ENCODE measurements at places on chromosomes 6 and 20.

DNA sequence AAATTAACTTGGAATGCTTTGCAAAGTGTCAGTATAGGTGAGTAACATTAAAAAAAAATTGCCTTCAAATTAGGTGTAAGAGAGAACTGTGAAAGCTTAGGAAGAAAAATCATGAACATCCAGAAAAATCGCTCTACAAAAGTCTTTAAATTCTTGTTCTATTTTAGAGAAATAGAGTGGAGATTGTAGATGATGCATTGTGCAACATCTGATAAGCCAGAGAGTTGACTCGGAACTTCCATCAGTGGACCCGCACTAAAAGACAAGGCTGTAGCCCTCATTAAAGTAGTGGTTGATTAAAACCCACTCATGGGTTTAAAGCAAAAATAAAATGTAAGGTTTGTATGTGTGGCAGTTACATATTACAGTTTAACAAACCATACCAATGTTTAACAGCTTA lies 35.8 kb downstream of the MAP3K4 start:
- no peak for DNase-seq

- DNase-seq, result no peak
Measured at GRCh38 chr6:19873031-19873430, 35.9 kb downstream of the ID4 start.

- no peak for DNase-seq
Measured at GRCh38 chr6:145947108-145947720, 16.9 kb downstream of the SHPRH start.

DNA sequence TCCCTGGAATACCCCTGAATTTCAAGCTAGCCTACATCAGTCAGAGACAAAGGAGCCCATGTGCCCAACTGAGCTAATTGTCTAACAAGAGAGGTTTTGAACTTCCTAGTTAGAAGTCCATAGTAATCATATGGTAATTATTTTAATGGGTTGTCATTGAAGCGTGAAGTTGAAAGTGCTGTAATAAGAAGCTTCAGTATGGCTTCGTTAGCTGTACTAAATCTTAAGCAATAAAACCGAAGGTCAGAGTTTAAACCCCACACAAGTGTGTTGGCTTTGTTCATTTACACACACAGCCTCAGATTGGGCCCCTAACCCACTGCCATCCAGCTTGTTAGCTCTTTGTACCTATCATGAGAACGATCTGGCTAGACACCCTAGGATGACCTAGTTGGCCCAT lies 195.6 kb upstream of the RIN2 start:
- DNase-seq, result no peak

DNA sequence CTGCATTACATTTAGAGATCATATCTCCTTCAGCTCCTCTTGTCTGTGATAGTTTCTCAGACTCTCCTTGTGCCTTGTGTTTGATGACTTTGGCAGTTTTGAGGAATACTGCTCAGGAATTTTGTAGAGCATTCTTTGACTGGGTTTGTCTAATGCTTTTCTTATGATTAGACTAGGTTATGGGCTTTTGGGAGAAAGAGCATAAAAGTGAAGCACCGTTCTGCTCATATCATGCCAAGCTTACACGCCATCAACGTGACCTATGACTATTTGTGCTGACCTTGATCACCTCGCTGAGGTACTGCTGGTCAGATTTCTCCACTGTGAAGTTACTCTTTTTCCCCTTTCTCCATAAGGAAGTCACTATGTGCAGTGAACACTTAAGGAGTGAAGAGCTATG lies 256.0 kb downstream of the LY86 start:
- DNase-seq, result no peak

- DNase-seq, result no peak
Measured at GRCh38 chr20:62025394-62025793, 40.3 kb downstream of the TAF4 start.

- no peak for DNase-seq
Measured at GRCh38 chr20:10853176-10853575, 179.4 kb upstream of the JAG1 start.

DNA sequence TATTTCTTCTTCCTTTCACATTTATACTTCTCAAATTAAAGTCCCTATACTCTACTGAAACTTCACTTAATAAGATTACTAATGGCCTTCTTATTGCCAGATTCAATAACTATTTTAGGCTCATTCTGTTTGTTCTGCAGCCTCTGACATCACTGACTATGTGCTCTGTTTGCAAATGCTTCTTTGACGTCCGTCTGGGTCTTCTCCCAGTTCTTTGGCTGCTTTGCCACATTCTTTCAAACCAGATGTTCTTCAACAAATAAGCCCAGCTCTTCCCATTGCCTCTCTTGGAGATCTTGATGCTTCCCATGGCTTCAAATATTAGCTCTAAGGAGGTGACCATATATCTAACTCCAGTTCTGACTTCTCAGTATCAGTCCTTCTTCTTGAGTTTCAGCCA lies 117.4 kb downstream of the BTBD9 start:
- DNase-seq, result no peak

DNA sequence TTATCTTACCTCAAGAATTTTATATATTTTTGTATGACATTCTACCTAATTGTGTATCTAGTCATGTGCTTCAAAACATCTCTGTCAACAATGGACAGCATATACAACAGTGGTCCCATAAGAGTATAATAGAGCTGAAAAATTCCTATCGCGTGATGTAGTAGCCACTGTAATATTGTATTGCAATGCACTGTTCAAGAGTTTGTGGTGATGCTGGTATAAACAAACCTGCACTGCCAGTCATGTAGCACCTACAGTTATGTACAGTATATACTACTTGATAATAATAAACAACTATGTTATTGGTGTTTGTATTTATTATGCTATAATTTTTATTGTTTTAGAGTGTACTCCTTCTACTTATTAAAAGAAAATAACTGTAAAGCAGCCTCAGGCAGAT lies 672.7 kb downstream of the CD109 start:
- no peak for DNase-seq

DNA sequence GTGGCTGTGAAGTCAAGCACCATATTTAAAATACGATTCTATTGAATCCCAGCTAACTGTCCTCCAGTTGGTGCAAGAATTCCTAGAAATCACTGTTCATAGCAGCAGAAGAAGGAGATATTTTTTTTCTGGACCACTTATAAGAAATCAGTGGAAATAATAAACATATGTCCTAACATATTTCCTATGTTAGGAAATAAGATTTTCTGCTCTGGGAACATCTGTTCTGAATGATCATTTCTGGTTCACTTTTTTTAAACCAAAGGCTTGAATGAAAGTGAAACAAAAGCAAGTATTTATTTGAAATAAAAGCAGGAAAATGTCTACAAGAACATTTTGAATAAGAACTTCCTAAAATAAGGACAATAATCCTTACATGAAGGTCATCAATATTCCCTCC lies 138.9 kb upstream of the RALGAPA2 start:
- DNase-seq, result no peak

DNA sequence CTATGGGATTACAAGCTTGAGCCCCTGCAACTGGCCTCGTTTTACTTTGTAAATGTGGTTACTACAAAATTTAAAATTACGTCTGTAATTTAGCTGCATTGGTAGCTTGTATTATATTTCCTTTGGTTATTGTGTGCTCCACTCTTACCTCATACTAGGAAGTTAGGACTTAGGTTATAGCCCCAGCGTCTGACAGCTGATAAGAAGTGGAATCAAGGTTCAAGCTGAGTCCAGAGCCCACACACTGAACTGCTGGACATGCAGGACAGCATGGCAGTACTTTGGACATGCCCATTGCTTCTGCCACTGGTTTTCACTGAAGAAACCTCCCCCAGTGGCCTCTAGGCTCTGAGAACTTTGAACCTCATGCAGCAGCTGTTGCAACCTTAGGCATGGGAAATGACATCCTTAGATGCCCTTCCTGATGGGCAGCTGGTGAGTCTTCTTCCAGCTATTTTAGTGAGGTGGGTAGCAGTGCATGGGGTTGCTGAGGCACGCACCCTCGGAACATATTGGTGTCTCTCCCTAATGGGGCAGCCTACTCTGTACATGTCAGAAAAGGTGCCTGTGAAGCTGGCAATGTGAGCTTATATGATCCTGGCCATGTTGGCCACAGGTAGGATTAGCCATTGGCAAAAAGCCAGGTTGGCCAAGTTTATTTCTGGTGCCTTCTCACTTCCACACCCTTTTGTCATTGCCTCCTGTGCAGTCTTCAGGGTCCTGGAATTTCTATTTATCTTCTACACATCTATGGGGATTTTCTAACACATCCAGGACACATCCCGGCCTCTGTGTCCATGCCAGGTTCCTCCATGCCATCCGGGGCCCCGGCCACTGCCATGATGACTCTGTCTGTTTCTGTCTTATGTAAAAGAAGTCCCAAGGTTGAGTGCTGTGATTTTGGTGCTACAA lies 85.3 kb downstream of the CDS2 start:
- no peak for DNase-seq

- no peak for DNase-seq
Measured at GRCh38 chr6:105882121-105882803, 203.9 kb upstream of the PRDM1 start.

DNA sequence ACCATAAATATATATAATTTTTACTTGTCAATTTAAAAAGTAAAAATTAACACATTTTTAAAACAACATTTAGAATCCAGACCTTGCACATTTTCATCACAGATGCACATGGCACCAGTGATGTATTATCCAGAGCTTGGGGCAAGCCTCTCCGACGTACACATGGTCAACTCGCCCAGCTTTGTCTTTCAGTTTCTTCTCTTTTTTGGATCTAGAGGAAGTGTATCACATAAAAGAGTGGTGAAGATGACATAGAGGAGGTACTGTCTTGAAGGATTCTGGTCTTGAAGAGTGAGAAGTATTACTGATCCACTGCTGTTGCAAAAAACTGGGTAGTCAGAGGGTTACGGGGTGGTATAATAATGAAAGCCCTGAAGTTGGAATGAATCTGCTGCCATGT lies 46.9 kb upstream of the TAB2 start:
- DNase-seq, result no peak

DNA sequence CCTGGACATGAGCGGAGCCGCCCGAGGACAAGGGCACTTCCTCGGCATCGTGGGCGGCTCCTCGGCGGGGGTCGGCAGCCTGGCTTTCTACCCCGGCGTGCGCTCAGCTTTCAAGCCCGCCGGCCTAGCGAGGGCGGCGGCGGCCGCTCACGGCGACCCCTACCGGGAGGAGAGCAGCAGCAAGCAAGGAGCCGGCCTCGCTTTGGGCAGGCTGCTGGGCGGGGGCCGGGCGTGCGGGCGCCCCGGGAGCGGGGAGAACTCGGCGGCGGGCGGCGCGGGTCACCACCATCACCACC lies 6.7 kb downstream of the PRDM13 start:
- no peak for DNase-seq

DNA sequence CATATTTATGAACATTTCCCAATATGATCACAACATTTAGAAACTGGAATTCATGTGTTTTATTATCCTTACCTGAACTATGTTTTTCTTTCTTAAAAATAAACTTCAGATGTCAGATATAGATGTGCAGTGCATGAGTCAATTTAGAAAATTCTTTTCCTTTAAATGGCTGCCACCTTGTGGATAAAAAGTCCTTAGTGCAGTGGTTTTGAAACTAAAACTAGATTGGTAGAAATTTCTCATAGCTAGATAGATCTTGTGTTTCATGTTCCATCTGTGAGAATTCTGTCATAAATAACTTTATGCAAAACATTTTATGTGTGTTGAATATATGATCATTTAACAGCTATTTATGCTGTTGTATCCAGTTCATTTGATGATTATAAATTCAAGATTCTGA lies 134.9 kb downstream of the KLHL32 start:
- peak; percentile 5 for DNase-seq

GRCh38 chr6:128492386-128492785 lies 28.0 kb downstream of the PTPRK start:
- no peak for DNase-seq

GRCh38 chr6:151440498-151440897 lies 11.4 kb downstream of the RMND1 start:
- no peak for DNase-seq

GRCh38 chr6:128493877-128494276 lies 26.5 kb downstream of the PTPRK start:
- no peak for DNase-seq

- no peak for DNase-seq
Measured at GRCh38 chr6:16854986-16855385, 93.7 kb upstream of the ATXN1 start.

- DNase-seq, result no peak
Measured at GRCh38 chr6:32449088-32449736, 9.5 kb downstream of the HLA-DRA start.

DNA sequence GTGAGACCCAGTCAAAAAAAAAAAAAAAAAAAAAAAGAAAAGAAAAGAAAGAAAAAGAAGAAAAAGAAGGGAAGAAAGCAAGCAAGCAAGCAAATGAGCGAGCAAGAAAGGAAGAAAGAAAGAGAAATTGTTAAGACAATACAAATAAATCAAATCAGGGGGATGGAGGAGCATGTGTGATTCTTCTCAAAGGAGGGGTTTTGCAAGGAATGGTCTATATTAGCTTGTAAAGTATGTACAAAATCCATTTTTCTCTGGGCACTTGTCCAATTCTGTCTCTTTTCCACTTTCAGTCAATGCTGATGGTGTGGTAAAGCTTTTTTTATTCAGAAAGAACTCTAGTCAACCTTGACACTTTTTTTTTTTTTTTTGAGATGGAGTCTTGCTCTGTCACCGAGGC lies 133.7 kb upstream of the TNFAIP3 start:
- DNase-seq, result no peak

- DNase-seq, result no peak
Measured at GRCh38 chr6:119096721-119097565, 18.5 kb upstream of the FAM184A start.

- no peak for DNase-seq
Measured at GRCh38 chr6:31115941-31116560, 1.5 kb downstream of the PSORS1C1 start.

- DNase-seq, result no peak
Measured at GRCh38 chr20:62727584-62728027, 19.0 kb downstream of the NTSR1 start.

- DNase-seq, result peak; percentile 5
Measured at GRCh38 chr20:1809131-1809572, 86.1 kb upstream of the SIRPA start.

GRCh38 chr6:143698759-143699429 lies 21.1 kb downstream of the PHACTR2 start:
- no peak for DNase-seq

DNA sequence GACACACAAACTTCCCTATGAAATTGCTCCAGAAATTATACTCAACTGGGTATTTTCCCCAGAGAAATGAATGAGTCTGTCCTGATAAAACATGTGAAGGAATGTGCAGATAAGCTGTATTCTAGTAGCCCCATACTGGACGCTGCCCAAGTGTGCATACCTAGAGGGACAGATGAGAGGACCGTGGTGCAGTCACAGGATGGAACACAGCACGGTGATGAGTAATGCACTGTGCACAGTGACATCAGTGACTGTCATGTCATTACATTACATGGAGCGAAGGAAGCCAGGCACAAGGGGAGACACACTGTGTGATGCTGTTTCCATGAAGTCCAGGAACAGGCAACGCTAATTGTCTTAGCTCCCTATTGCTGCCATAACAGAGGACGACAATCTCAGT lies 155.5 kb downstream of the CDH4 start:
- no peak for DNase-seq
